ENCODE measurements at places on chromosomes 11 and 22.

- DNase-seq: no peak
Measured at GRCh38 chr22:29706486-29706885, 13.3 kb upstream of the CABP7 start.

DNA sequence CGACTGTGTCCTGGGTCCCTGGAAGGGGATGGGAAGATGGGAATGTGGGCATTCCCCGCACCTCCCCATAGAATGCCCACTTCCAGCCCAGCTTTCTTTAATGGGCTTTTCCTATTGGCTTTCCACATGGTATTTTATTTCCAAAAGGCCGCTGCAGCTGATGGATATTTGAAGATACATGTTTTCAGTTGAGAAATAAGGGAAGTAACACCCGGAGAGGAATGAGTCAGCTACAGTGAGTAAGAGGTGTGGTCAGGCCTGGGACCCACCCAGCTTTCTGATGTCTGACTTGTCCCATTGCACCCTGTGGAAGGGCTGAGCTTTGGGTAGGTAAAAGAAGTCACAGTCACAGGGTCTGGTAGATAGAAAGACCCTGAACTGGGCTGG lies 476.9 kb downstream of the MIAT start:
- peak; percentile 3 for DNase-seq

DNA sequence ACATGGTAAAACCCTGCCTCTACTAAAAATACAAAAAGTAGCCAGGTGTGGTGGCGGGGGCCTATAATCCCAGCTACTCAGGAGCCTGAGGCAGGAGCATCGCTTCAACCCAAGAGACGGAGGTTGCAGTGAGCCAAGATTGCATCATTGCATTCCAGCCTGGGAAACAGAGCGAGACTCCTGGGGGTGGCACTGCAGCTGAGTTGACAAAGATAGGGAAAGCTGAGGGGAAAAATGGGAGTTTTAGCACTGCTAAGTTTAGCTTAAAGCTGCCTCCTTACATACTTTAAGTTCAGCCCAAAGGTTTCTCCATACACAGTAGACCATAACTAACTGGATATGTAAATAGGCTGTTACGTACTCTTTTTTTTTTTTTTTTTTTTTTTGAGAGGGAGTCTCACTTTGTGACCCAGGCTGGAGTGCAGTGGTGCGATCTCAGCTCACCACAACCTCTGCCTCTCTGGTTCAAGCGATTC lies 9.0 kb upstream of the USP28 start:
- no peak for DNase-seq

- DNase-seq: no peak
Measured at GRCh38 chr22:39350757-39351688, 1.2 kb downstream of the SYNGR1 start.

DNA sequence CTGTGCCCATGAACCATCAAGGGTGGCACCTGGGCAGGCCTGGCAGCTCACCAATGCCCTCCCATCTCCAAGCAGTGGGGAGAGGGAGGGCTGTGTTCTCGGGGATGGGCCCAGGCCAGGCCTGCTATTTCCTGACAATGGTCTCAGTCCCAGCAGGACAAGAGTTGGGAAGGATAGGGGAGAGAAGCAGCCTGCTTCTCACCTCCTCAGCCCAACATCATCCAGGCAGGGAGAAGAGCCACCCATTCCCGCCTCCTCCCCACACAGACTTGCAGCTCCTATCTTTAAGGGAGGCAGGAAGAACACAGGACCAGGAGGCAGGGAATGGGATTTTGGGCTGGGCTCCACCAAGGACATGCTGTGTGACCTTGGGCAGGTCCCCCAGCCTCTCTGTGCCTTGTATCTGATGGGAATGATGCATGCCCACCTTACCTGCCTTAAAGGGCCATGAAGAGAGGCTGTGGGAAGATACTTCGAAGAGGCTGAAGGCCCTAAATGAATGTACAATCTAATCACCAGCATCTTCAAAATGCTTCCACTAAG lies 108.7 kb downstream of the DSCAML1 start:
- no peak for DNase-seq

GRCh38 chr11:61332281-61332796 lies 566 bp downstream of the DDB1 start:
- no peak for DNase-seq

GRCh38 chr11:89205378-89205777 lies 27.7 kb downstream of the TYR start:
- no peak for DNase-seq

DNA sequence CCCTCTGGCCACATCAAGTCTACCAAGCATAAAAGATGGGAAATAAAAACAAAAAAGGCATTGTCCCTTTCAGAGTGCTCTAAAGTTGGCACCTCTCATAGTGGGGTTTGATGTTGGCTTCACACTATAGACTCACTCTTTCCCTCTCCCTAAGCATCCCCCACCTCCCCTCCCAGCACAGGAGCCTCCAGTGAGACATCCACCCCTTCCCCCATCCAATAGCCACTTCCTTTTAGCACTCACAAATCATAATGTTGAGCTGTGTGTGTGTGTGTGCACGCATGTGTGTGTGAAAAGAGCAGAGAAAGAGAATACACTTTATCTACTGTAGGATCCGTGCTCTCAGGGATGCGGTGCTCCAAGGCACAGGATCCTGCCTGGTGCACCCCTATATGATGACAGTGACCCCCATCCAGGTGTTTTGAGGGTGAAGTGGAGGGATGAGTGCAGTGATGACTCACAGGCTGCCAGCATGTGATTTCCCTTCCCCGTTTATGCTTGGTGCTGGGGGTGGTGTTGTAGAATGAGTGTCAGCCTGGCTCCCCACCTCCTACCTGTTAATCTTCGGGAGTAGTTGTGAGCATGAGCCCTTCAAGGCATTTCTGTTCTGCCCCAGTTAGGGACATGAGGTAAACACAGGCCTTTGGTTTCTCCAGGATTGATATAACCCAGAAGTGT lies 235.2 kb upstream of the B3GAT1 start:
- no peak for DNase-seq

- DNase-seq: no peak
Measured at GRCh38 chr11:2777386-2777785, 77.6 kb upstream of the KCNQ1OT1 start.

- DNase-seq: no peak
Measured at GRCh38 chr11:74466916-74467885, at the start of gene KCNE3. Gene KCNE3 (minus strand): TSS chr11:74467549. CDS start chr11:74457563, 9,986 bp downstream.

- DNase-seq: peak; percentile 51
Measured at GRCh38 chr22:35648066-35649025, at the start of gene APOL6. Gene APOL6 (plus strand): TSS chr22:35648446. CDS start chr22:35656426, 7,980 bp downstream.

GRCh38 chr11:3632070-3632660 lies 9.6 kb downstream of the ART5 start:
- no peak for DNase-seq

DNA sequence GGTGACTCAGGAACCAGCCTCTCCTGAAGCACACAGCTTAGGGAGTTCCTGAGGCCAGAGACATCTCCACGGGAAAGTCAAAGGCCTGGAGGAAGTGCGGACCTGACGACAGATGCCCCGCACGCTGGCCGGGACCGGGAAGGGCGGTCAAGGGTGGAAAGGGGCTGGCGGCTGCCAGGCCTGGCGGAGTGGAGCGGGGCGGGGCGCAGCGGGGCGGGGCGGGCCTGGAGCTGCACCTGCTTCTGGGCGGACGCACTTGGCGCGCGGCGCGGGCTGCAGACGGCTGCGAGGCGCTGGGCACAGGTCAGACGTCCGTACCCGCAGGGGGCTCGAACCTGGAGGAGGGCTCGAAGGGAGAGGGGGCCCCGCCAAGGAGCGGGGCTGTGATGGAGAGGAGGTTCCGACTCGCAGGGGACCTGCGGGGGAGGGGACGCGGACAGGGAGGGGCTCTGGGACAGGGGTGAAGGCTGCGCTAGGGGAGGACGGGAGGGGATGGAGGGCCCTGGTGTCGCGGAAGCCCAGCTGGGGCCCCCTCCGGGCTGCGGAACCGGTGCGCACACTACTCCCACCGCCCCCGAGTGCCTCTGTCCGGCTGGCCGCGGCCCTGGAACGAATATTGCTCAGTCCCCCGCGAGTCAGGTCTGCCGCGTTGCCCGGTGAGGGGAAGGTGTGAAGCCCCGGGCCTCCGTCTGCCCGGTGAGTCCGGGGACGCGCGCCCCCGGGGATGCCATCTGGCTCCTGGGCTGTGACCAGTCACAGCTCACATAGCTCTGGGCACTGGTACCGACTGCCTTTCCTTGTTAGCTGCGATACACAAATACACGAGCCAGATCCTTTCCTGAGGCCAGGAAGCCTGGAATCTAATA lies at the start of gene TMEM45B:
TMEM45B (plus strand) TSS at position 253 of the 866 bp plus-strand sequence. CDS start 36,635 bp downstream, outside the sequence.
- peak; percentile 17 for DNase-seq

DNA sequence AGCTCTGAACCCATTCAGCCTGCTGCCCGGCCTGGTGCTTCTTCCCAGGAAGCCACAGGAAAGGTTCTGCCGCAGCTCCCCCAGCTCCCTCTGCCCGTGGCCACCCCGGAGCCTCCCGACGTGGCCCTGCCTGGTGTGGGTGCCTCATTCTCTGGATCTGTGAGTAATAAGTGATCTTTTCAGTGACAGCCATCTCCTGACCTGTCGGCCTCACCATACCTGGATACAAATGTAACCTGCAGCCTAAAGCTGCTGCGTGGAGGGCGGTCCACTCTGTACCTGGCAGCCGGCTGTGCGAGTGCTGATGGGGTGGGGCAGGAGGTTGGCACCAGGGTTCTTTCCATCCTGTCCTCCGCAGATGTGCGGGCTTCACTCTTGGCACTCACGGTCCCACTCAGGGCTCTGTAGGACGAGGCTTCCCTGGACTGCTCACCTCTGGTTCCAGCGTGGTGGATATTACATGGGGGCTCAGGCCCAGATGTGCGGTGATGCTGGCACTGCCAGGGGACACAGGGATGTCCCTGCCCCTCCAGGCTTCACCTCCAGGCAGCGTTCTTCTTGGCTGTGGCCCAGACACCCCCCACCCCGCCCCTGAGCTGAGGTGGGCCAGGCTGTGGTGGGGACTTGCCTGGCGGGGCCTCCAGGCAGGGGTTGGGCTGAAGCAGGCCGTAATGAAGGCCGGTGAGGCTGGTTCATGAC lies 748.5 kb downstream of the BRD1 start:
- DNase-seq: no peak

- no peak for DNase-seq
Measured at GRCh38 chr11:15157181-15157580, 42.5 kb downstream of the INSC start.

GRCh38 chr11:120335556-120335907 lies 681 bp upstream of the ARHGEF12 start:
- no peak for DNase-seq

- no peak for DNase-seq
Measured at GRCh38 chr22:45212306-45212709, 28.4 kb downstream of the KIAA0930 start.

- no peak for DNase-seq
Measured at GRCh38 chr11:12372111-12372510, 5.3 kb upstream of the PARVA start.

DNA sequence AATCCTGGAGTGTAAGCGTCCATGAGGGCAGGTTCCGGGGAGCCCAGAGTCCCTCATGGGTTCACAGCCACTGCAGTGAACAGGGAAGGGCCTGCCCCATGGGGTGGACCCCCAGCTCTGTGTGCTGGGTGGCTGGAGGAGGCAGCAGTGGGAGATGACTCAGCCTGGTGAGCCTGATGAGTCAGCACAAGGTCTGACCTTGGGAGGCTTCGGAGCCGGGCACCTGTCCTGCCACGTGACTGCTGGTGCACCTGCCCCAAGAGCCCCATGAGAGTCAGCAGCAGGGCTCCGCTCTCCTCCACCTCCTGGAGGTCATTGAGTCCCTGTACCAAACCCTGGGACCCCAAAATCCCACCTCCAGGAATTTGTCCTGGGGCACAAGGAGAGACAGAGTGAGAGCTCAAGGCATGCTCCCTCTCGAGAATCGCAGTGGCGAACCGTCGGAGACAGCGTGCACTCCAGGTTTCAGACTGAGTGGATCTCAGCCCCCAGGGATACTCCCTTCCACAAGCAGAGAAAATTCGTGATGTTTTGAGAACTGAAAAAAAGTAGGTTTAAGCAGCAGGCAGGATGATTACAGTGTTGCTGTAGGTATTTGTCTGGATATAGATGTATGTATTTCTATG lies 1221.7 kb downstream of the BRD1 start:
- DNase-seq: no peak

GRCh38 chr11:71305041-71305440 lies 52.7 kb upstream of the SHANK2 start:
- no peak for DNase-seq

DNA sequence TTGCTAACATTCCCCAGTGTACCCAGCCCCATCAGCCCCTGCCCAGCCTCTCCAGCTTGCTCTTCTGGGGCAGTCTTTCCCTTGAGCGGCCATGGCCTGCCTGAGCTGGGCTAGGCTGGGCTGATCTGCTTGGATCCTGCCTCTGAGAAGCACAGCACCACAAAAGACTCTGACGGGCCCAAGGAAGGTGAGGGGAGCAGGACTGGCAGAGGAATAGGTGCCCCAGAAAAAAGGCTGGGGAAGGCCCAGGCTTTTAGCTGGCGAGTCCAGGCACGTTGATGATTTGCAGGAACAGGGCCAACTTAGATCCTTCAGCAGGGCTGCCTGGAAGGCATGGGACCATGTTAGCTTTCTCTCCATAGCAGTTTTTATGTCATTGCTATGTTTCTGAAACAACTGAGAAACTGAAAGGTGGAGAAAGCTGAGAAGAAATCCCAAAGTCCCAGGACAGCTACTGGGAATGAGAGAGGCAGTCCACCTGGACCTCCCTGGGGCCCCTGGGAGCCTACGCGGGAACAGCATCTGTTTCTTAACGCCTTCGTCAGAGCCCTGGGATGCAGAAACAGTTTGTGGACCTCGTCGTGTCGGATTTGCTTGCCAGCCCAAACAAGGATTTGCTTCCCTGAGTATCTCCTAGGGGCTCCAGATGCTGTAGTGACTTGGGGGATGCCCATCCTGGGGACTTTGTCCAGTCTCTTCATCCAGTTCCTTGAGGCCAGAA lies 24.4 kb upstream of the FXYD6 start:
- DNase-seq: no peak

- no peak for DNase-seq
Measured at GRCh38 chr11:45233804-45234170, 52.4 kb downstream of the SYT13 start.

DNA sequence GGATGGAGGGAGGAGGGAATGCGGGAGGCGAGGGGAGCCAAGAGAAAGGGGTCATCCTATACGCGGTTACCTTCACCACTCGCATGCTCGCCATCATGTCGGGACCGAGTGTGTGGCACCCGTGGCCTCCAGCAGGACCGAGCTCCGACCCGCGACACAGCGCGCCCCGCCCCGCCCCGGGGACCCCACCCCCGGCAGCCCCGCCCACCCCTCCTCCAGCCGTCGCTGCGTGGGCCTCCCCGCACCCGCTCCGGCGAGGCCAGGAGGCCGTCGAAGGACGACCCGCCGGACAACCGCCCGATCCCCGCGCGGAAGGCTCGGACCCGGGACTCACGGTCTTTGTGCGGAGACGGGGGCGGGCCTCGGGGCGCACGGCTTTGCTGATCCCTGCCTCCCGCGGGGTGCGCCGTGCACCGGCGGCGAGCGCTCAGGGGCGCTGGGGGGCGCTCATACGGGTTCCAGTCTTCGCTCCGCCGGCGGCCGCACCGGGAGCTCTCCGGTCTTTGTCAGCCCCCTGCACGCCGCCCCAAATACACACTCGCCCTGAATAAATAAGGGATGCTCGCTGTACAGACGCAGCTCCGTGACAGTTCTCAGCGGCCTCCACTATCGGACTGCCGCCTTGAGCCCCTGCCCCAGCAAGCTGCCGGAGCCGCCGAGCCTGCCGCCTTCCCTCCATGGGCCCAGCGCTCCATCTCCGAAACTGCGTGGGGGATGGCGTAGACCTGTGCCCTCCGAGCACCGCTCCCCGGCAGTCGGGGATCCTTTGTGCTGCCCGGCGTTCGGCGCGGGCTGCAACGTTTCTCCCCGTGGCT lies at the start of gene UBE2L6:
UBE2L6 (minus strand) TSS at position 158 of the 815 bp plus-strand sequence; CDS start at position 97, 61 bp downstream.
- peak; percentile 88 for DNase-seq

- no peak for DNase-seq
Measured at GRCh38 chr22:22738959-22739585, 94.7 kb downstream of the GGTLC2 start.

All from stimulated activated CD4-positive, alpha-beta T cell treated with anti-CD3 and anti-CD28 coated beads, Interleukin-15, amount 100 ng/mL, for 48 hours (primary cell).